ENCODE measurements at places on chromosomes 6 and 20. TPM values are rescaled to one million over a fixed set of nuclear protein-coding genes. Genes with fewer than 3 reads are reported as not detected.

DNA sequence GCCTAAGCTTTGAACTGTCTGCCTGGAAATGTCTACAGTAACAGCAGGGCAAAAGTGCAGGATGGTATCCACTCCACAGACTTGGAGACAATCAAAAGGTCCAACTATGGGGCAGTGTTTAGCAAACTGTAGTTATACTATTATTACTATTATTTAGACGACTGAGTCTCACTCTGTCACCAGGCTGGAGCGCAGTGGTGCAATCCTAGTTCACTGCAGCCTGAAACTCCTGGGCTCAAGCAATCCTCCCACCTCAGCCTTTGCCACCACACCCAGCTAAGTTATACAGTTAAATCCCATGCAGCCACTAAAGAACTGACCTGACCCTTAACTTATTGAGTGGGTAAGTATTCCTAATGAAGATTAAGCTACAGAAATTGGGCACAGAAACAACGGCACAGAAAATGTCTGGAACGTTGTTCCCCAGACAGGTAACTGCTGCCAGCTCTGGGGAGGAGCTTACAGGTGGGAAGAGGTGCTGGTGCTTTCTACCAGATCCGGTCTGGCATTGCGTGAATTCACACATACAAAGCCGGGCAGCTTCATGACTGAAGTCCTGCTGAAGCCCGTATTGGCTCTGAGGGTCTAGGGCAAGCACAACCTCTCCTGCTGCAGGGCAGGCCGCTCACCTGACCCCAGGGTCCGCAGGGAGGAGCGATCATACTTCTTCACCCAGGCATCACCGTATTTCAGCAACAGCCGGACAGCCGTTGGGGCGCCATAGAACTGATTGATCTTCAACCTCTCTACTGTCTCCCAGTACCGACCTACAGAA lies 27.0 kb upstream of the APMAP start:
- H3K4me3 ChIP-seq, result no peak overlapping the region
- no peaks in the 10 kb centered on the region for H3K27me3 ChIP-seq
- H3K4me1 ChIP-seq, result no peaks in the 10 kb centered on the region
- no peak for DNase-seq
- H3K36me3 ChIP-seq, result peaks cover 36% of the 10 kb centered on the region

Gene GCLC
- total RNA-seq, result 26.5 TPM

GRCh38 chr20:46767127-46767761 lies 57.8 kb downstream of the SLC2A10 start:
- H3K4me3 ChIP-seq, result no peak overlapping the region
- DNase-seq, result no peak
- H3K4me1 ChIP-seq, result no peaks in the 10 kb centered on the region
- no peaks in the 10 kb centered on the region for H3K36me3 ChIP-seq

Gene ZNF311
- total RNA-seq, result 0.35 TPM

DNA sequence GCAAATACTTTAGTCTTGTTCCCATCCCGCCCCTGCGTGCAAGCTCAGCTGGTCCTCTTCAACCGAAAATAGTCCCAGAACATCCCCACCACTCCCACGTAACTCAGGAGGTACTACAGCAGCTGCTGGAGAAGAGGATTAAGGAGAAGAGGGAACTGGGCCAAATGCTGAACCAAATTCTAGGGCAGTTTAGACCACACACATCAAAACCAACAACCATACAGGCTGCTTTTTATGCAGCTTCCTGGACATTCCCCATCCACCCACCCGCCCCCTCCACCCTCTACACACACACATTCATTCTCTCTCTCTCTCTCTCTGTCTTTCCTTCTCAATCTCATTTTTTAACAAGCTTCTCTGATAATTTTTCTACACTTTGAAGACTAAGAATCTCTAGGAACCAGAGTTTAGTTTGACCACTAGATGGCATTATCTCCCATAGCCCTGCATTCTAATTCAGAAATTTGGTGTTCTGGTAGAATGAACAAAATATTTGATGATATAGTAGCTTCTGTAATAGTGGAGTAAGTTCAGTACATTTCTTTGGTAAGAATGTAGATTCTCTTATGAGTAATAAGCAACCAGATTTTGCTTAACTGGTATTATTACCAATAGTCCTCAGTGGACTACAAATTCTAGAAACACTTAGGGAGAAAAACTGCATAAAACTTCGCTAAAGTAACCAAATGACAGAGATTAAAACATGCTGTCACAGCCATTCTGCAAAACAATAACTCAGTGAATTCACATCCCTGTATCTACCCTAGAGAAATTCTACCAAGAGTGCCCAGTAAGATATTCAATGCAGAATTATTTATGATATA lies 52.1 kb upstream of the BEND6 start:
- no peaks in the 10 kb centered on the region for H3K36me3 ChIP-seq
- H3K27me3 ChIP-seq, result no peaks in the 10 kb centered on the region
- no peaks in the 10 kb centered on the region for H3K4me1 ChIP-seq
- no peak overlapping the region for H3K27ac ChIP-seq

DNA sequence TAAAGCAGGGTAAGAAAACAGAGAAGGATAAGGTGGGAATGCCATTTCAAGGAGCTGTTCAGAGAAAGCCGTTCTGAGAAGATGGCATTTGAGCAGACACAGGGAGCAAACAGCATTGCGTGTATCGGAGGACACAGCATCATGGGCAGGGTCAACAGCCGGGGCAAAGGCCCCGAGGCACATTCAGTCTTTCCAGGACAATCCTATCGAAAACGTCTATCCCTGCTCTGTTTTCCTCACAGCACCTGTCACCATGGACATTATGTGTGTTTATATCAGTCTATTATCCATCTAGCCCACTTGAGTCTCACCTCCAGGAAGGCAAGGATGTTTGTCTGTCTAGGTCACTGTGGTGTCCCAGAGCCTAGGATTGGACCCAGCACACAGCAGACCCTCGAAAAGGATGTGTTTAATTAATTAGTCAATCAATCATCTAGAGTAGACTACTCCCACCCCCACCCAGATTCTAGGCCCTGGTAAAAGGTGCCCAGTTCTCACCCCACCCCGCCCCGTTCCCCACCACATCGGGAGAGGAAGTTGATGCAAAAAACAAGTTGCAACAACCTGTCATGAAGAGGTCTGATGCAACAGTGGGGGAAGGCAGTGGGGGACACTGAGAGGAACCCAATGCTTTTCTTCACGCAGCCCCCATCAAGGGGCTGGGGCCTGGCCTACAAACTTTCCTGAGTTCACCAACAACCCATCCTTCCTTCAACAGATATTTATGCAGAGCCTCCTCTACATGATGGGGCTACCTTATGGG lies 66.6 kb downstream of the PREX1 start:
- H3K4me1 ChIP-seq, result peaks cover 23% of the 10 kb centered on the region
- no peaks in the 10 kb centered on the region for H3K27me3 ChIP-seq
- no peak overlapping the region for H3K27ac ChIP-seq
- H3K36me3 ChIP-seq, result no peaks in the 10 kb centered on the region

Gene BEND6
- total RNA-seq, result 0.21 TPM

DNA sequence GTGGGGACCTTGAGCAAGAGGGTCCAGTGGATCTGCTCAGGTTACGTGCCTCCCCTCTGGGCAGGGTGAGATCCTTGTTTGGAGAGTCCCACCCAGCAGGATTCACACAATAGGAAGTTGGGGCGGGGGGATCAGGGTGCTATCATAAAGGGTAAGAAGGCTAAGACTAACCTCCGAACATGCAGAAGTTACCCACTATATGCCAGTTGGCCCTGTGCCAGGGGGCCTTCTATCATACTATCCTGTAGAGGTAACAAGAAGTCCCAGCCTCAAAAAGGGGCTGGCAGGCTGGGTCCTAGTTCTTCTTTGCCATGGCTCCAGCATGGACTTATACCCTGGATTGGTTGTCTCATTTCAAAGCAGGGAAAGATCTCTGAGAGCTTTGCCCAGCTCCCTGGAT lies 94.1 kb downstream of the CDH26 start:
- no peaks in the 10 kb centered on the region for H3K27me3 ChIP-seq
- DNase-seq, result no peak
- no peaks in the 10 kb centered on the region for H3K4me1 ChIP-seq
- no peaks in the 10 kb centered on the region for H3K36me3 ChIP-seq
- H3K27ac ChIP-seq, result no peak overlapping the region
- no peak overlapping the region for H3K4me3 ChIP-seq

Gene HCRTR2
- not detected for total RNA-seq

GRCh38 chr20:16434062-16434664 lies 139.1 kb downstream of the KIF16B start:
- H3K27ac ChIP-seq, result no peak overlapping the region
- H3K36me3 ChIP-seq, result no peaks in the 10 kb centered on the region
- H3K27me3 ChIP-seq, result no peaks in the 10 kb centered on the region
- no peak overlapping the region for H3K4me3 ChIP-seq
- no peaks in the 10 kb centered on the region for H3K4me1 ChIP-seq

Gene UTRN
- total RNA-seq, result 163 TPM

Gene DSE
- total RNA-seq, result 65.2 TPM

DNA sequence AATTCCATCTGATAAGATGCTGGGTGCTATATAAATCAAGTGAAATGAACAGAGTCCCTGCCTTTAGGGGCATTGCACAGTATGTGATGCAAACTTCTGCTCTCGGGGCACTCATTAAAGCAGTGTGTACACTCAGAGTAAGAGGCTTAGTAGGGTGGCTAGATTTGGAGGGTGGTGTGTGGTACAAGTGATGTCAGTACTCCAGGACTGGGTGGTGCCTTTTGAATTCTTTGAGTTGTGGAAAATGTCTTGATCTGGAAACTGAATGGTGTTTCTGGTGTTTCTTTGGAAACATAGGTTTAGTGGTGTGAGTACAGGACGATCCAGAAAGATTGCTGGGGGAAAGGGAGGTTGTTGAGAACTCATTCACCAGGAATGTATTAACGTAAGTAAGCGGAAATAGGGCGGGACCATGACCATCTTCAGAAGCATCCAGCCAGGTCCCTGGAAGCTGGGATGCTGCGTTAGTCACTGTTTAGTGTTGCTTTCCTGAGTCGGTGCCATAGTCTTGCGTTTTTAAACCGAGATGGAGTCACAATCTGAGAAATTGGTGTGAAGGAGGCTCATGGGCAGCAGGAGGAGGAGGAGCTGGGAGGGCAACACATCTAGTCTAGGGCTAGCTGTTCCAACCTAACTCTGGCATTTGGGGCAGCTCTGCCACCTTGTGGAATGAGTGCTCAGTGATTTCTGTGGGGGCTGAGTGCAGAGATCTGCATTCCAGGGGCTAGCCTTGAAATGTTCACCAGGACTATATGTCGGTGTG lies 70.3 kb downstream of the SCAND1 start:
- H3K4me1 ChIP-seq, result peaks cover 7% of the 10 kb centered on the region
- DNase-seq, result peak; percentile 70
- no peaks in the 10 kb centered on the region for H3K27me3 ChIP-seq
- no peaks in the 10 kb centered on the region for H3K36me3 ChIP-seq
- peak overlapping the region; percentile 56 for H3K4me3 ChIP-seq
- peak overlapping the region; percentile 98 for H3K27ac ChIP-seq

GRCh38 chr20:20450521-20450920 lies 82.6 kb downstream of the INSM1 start:
- H3K36me3 ChIP-seq, result no peaks in the 10 kb centered on the region
- no peak for DNase-seq
- H3K27me3 ChIP-seq, result no peaks in the 10 kb centered on the region
- H3K27ac ChIP-seq, result no peak overlapping the region
- H3K4me1 ChIP-seq, result peaks cover 13% of the 10 kb centered on the region
- H3K4me3 ChIP-seq, result no peak overlapping the region

DNA sequence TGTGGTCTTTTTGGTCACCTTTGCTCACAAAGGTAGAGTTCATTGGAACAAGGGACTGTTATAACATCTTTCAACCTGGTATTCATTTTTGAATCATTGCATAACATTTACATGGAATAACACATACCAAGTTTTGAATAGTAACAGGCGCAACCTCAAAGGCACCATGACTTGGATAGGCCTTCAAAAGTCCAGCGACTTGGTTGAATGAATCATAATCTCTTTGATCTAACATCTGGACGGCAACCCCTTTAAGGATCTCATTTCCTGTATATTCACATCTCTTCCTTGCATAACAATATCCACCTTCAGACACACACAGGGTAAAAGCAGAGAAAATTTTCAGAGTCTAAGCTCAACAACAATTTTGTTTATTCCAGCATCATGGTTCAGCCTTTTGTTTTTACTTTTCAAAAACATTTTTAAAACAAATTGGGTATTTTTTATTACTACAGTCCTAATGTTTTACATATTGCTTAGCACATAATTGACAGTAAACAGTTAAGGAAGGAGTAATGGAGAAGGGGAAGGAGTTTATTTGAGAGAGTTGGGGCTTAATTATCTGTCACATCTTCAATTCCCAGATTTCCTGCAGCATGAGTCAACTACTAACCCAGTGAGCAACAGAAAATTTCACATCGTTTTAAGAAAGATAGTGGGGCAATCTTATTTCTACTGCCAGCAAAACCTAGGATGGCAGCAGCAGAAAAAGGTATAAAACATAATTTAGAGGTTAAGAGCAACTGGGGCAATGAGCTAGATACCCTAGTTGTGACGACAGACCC lies 41.8 kb upstream of the F13A1 start:
- H3K36me3 ChIP-seq, result no peaks in the 10 kb centered on the region
- no peak overlapping the region for H3K4me3 ChIP-seq
- DNase-seq, result no peak
- no peaks in the 10 kb centered on the region for H3K4me1 ChIP-seq
- H3K27ac ChIP-seq, result no peak overlapping the region

DNA sequence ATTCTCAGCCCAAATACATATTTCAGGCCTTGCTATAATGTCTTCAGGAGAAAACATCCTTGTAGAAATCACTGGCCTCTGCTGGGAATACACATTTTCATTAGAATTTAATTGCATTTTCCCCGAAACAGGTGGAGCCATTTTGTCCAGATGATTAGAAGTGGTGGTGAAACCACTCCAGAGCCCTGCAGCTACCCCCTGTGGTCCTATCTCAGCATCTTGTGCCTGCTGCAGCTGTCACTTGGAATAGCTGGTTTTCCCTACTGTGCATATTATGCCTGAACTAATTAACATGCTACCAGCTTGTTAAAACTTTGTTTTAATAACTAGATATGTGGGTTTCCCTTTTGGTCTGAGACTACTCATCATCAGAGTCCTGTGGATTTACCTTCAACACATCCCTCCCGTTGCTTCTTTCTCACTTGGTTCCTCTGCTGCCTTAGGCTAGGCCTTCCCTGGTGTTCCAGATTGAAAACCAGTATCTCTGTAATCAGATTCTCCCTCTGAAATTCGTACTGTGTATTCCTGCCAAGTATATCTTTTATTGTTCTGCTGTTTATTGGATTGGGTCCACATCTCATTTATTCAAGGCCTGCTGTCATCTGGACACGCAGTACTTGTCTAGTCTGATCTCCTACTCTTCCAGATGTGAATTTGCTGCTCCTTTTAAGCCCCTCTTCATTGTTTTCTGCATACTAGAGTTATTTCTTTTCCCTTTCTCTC lies 15.2 kb downstream of the DNAH8 start:
- H3K36me3 ChIP-seq, result no peaks in the 10 kb centered on the region
- no peaks in the 10 kb centered on the region for H3K27me3 ChIP-seq
- no peak overlapping the region for H3K27ac ChIP-seq

GRCh38 chr6:154395316-154395715 lies 38.7 kb upstream of the IPCEF1 start:
- H3K27ac ChIP-seq, result no peak overlapping the region
- peaks cover 4% of the 10 kb centered on the region for H3K36me3 ChIP-seq
- no peaks in the 10 kb centered on the region for H3K27me3 ChIP-seq
- no peak for DNase-seq

GRCh38 chr6:92132957-92133356 lies 1286.4 kb downstream of the EPHA7 start:
- no peak overlapping the region for H3K27ac ChIP-seq
- H3K4me1 ChIP-seq, result no peaks in the 10 kb centered on the region
- no peaks in the 10 kb centered on the region for H3K27me3 ChIP-seq
- no peak for DNase-seq
- no peaks in the 10 kb centered on the region for H3K36me3 ChIP-seq
